SK-N-SH treated with all-trans-retinoic acid at 6 μM for 48 hours (cell line): ENCODE measurements at places on chromosomes 1 and 21.

DNA sequence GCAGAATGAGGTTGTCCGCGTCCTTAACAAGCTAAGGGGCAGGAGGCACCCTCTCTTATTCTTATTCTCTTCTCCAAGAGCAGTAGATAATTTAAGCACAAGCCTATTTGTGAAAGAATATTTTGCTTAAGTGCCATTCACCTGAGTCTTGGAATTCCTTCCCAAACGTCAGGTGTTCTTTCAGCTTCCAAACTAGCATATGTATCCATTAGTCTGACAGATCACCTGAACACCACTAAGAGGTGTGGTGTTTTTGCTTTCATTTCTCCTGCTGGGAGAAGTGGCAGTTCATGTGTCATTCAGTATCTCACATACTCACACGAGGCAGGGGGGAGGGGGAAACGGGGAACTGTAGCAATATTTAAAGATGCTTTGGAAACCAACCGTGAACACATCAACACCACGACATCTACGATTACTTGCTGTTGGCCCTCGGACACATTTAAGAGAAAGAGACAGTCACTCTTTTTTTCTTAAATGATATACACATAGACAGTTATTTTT, 45.5 kb upstream of the RBM15 start:
- no peak for ATAC-seq

DNA sequence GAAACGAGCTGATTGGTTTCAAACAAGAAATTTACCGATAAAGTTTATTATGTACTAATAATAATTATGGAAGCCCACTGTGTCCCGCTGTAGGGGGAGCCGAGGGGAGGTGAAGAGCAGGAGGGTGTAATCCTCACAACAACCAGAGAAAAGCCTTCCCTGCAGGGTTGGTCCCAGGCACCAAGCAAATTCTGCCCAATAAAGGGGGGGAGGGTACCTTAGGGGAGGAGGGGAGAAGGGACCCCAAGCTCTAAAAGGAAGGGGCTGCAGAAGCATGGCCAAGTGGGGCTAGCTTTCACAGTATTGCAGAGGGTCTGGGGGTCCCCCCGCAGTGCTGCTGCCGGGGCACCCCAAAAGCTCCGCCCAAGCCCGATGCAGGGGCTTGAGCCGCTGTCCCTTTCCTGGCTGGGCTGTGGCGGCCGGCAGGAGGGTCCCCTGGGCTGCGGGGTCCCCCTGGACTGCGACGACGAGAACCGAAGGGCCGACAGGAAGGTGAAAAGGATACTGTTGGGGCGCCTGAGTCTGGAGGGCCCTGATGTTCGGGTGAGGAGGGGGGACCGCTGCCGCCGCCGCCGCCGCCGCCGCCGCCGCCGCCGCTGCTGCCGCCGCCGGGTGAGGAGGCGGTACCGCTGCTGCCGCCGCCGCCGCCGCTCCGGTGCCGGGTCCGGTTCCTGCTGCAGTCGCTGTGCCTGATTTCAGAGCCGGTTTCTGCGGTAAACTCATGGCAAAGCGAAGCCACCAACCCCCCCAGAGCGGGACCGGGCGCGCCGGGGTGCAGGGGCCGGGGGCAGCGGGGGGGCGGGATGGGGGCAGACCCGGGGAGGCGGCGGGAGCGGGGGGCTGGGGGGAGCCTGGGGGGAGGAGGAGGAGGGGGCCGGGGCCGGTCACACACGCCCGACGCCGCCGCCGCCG, 771 bp downstream of the EIF4G3 start:
- peak; percentile 12 for ATAC-seq

DNA sequence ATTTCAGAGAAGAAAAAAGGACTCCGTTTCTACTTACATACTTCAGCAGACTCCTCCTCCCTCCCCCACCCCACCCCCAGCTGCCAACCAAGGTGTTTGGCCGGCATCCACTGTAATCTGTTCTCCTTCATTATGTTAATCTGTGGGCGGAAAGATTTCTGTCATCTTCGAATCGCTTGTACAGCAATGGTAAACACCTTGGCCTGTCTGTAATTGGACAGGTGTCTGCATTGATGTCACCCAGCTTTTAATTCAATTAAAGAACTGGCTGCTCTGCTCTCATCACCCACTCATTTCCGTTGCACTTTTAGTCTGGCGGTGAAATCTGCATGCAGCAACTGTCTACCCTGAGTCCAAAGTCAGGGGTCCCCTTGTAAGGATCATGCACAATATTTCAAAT, 368.6 kb downstream of the USH2A start:
- no peak for ATAC-seq

GRCh38 chr1:39173995-39174380, 30.5 kb upstream of the MACF1 start:
- no peak for ATAC-seq

DNA sequence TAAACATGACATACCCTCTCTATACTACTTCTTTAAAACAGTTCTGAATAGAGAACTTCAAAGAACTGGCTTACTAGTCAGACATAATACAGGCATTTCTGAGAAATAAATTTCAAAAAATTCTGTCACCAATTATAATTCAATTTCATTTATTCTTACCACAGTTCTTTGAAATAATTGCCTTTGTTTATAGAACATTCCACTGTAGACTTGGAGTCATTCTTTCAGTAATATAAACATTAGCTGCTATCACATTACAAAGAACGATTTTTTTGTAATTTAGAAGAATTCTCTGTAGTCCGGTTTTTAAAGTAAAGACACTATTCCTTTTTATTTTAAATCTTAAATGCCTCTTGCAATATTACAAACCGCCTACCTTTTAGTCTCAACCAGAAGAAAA, 146.4 kb upstream of the COL11A1 start:
- no peak for ATAC-seq

DNA sequence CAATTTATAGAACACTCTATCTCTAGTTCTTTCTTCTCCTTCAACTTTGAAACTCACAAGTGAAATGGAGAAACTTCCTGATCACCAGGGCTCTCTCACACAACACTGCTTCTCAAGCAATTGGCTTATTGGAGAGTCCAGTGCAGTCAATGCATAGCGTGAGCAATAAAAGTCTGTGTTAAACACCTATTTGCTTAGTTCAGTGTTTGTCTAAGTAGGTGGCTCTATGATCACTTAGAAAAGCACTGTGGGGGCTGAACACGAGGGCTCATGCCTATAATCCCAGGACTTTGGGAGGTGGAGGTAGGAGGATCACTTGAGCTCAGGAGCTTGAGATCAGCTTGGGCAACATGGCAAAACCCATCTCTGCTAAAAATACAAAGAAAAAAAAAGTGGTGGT, 12.2 kb downstream of the CTSS start:
- ATAC-seq = no peak

DNA sequence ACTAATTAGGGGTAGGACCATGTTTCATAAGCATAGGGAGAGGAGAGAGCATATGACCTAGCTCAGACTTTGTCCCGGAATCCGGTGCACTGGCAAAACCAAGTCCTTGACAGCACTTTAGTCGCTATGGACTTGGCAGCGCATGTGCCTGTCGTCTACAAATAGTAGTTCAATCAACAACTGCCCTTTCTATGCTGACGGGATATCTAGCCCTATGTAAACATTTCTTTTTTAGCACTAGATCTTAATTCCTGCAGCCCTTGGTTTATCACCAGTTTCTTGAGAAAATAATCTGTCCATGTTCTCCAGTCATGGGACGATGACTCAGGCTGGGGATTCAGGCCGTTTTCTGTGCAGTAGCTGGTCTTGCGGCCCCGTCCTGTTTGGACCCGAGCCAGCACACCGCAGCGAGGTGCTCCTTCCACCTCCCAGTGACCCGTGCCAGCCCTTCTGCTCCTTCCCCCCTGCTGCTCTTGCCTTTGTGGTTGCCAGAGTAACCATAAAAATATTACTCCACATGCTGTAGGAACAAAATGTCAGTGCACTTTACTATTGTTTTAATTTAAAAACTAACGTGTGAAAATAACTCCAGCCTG, 8.6 kb upstream of the MT1HL1 start:
- no peak for ATAC-seq

- ATAC-seq = peak; percentile 61
Observed at GRCh38 chr21:41766883-41767605, at the start of gene RIPK4. Gene RIPK4, minus strand, starts transcription at chr21:41767052. Its CDS starts 11 bp downstream, at chr21:41767041.

DNA sequence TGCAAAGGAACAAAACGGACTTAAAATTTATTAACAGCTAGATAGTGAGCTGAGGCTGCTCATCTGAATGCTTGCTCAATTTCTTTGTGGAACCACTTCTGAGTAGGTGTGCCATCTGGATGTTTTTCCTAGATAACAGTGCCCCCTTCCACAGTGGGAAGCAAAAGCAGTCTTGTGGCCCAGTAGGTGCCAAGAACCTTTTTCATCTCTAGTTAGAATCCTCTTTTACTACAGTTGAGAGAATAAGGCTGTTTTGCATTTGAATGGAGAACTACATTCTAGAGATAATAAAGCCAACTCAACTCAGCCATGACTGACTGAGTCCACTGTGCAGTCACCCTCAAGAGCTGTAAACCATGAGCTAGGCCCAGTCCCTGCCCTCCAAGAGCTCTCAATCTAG, 13.3 kb downstream of the F3 start:
- no peak for ATAC-seq

GRCh38 chr1:8925406-8925805, 20.3 kb upstream of the CA6 start:
- no peak for ATAC-seq

DNA sequence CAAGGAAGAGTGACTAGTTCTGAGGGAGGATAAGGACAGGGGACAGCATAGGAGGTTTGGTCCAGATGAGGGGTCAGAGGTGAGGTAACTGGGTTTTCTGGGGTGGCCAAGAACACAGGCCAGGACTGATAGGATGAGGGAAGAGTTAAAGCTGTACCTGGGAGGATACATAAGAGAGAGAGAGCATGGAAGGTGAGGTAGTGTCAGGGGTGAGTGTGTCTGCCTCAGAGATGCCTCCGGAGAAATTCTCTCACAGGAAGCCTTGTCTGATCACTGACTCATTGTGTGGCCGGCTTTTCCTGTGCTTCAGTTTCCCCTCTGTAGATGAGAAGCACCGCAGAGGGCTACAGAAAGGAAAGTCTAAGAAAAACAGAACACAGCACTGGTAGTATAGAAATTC, 40.2 kb downstream of the FASLG start:
- peak; percentile 83 for ATAC-seq

- ATAC-seq = no peak
Observed at GRCh38 chr1:118204648-118205047, 19.6 kb upstream of the SPAG17 start.

DNA sequence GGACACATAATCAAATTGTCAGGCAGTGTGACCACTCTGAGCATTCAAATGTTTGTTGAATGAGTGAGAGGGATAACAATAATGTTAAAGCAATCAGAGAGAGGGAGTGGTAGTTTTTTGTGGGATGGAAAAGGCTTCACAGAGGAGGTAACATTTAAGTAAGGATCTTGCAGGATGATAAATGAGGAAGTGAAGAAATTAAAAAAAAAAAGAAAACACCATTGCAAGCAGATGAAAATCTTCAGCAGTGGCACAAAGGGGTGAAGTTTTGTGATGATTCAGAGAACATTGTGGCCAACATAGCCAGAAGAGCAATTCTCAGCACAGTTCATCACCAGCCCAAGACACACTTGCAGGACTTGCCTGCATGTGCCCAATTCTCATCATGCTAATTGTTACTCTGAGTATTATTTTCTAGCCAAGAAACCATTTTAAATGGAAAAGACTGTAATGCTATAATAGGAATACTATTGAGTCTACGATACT, 35.0 kb downstream of the OVGP1 start:
- ATAC-seq = no peak

- peak; percentile 97 for ATAC-seq
Observed at GRCh38 chr1:224770336-224770693, 154.2 kb downstream of the CNIH3 start.

- ATAC-seq = no peak
Observed at GRCh38 chr1:31259746-31260145, 20.1 kb upstream of the NKAIN1 start.

- ATAC-seq = peak; percentile 96
Observed at GRCh38 chr1:45569962-45570581, 13.8 kb upstream of the NASP start.

DNA sequence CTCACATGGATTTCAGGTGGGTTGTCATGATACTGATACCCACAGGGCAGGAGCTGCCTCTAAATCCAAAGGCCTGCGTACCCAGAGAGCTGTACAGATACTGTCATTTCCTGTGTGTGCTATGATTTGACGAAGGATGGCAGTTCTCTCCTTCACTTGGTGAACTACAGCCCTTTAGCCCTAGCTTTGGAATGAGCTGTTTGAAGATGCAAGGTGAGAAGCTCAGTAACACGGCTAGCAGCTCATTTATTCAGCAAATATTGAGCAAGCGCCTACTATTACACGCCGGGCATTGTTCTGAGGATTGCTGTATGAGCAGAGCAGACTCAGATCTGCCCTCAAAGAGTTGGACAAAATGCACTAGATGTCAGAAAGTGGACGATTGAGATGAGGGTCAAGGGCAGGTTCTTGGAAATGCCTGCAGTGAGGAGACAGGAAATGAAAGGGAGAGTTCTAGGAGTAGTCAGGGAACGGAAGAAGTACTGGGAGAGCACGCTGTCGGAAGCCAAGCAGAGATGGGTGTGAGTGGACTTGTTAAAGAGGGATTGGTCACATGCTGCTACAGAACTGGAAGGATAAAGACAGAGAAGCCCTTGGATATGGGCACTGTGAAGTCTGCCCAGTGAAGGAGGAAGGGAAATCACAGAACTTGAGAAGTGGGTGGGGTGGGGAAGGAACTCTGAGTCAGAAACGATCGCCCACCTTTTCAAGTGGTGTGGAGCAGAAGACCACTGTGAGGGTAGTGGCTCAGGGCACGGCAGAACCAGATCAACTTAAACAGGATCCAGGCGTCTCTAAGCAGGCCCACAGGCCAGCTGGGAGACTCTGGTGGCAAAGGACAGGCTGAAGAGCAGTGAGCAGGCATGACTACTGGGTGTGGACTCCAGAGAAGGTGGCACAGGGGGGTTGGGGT, 7.1 kb downstream of the PTGFRN start:
- ATAC-seq = no peak

GRCh38 chr1:84876353-84876752, 16.7 kb downstream of the LPAR3 start:
- no peak for ATAC-seq

GRCh38 chr1:7280347-7280960, 490.6 kb upstream of the VAMP3 start:
- no peak for ATAC-seq

- no peak for ATAC-seq
Observed at GRCh38 chr1:92299477-92300150, 755 bp downstream of the RPAP2 start.

- peak; percentile 68 for ATAC-seq
Observed at GRCh38 chr1:85244271-85245061, 15.0 kb downstream of the C1orf52 start.
